ENCODE measurements at places on chromosomes 3 and 15.

DNA sequence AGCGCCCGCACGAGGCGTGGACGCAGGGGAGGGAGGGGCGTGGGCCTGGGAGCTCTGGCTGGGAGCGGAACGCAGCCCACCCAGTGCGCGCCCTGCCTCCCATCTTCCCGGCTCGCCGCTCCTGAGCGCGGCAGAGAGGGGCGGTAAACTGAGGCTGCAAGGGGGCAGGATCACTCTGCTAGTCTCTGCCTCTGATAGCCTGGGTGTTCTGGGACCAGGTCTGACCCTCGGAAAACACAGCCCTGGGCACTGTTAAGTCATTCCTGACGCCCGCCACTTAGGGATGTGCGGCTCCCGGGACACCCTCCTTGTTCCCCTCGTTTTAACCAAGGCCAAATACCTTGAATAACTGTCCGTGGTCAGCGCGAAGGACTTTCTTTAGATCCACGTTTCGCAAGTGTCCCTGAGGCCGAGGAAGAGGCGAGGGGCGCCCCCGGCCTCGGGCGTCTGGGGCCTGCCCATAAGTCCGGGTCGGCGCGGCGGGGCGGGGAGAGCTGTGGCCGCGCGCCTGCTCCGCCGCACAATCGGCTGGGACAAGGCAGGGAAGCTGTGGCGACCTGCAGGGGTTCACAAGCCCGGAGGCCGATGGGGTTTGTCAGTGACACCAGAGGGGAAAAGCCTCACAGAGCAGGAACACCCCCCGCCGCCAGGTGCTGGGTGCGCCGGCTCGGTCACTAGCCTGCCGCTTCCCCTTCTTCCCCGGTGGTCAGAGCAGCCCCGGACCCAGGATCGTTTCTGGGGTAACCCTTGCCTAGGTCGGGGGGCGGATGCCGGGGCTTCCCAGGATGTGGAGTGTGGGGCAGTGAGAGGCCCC lies 1.5 kb downstream of the ITPKA start:
- no peak for DNase-seq

DNA sequence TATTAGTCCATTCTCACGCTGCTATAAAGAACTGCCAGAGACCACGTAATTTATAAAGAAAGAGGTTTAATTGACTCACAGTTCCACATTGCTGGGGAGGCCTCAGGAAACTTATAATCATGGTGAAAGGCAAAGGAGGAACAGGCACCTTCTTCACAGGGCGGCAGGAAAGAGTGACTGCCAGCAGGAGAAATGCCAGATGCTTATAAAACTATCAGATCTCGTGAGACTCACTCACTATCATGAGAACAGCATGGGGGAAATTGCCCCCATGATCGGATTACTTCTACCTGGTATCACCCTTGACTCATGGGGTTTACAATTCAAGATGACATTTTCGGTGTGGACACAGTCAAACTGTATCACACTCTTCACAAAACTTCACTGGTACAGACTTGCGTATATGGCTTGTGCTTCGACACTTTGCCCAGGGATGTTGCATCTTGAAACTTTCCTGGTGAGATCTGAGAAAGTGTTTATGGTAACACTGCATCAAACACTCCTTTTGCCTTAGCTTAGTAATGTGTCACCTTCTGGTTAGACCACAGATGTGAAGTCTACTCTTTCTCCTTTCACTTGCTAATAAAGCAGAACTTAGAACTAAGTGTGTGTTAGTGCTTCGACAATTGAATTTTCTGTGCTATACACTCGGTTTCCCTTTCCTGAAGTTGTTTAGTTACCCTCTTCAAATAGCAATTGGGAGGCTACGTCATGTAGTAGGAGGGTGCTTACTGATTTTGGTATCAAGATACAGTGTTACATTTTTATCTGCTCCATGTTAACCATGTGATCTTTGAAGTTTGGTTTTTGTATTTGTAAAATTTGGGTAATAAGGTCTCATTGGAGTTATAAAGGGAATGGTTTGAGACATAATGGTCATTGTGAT lies 185.7 kb downstream of the LPP start:
- no peak for DNase-seq

GRCh38 chr15:37931868-37932267 lies 2.6 kb upstream of the TMCO5A start:
- DNase-seq: no peak

- DNase-seq: no peak
Observed at GRCh38 chr3:930866-931265, 162.0 kb upstream of the CNTN6 start.

- DNase-seq: no peak
Observed at GRCh38 chr3:187212705-187213104, 15.4 kb downstream of the RTP1 start.

DNA sequence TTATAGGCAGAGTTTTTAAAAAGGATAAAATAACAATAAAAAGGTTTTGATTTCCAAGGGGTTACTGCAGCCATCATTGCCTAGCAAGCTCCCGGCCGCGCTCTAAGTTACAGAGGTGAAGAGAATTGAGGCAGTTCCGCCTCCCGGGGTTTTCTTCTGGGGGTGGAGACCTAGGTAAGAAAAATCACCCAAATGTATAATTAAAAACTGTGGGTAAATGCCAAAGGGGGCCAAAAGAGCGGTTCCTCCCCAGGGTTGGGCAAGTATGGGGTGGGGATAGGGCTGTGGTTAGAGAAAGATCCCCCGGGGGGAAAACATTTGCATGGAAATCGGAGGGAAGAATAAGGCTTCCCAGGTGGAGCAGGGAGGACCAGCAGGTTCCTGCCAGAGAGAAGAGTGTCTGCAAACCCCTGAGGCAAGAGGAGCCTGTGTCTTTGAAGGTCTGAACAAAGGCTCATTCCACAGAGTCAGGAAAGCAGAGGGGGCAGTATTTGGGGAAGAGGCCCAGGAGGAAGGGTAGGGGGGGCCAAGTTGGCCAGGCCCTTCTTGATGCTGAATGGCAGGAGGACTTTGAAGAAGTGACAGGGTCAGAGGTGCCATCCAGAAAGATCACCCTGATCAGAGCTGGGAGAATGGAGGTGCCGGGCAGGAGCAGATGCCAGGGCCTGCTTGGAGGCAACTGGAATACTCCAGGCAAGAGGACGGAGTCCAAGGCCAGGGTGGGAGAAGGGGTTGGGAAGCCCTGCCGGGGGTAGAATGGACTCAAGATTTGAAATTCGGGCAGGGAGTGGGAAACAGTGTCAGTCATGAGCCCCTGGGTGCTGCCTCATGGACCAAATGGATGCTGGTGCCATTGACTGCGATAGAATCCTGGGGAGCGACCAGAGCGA lies 152.9 kb upstream of the RGMA start:
- DNase-seq: no peak

DNA sequence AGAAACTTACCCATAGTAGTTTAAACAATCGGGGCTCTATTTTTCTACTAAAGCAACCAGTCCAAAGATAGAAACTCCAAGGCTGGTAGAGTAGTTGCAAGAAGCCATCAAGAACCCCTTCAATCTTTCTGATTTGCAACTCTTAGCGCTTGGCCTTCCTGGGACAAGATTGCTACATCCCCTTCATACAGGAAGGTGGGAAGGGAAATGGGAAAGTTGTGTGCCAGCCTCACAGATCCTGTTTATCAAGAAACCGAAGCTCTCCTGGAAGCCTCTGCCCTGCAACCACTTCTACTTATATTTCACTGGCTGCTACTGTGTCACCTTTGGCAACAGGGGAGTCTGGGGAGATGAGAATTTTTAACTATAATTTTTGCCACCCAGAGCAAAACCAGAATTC lies 46.2 kb downstream of the OSBPL10 start:
- no peak for DNase-seq

- DNase-seq: no peak
Observed at GRCh38 chr3:184592371-184593219, 31.0 kb downstream of the EPHB3 start.

DNA sequence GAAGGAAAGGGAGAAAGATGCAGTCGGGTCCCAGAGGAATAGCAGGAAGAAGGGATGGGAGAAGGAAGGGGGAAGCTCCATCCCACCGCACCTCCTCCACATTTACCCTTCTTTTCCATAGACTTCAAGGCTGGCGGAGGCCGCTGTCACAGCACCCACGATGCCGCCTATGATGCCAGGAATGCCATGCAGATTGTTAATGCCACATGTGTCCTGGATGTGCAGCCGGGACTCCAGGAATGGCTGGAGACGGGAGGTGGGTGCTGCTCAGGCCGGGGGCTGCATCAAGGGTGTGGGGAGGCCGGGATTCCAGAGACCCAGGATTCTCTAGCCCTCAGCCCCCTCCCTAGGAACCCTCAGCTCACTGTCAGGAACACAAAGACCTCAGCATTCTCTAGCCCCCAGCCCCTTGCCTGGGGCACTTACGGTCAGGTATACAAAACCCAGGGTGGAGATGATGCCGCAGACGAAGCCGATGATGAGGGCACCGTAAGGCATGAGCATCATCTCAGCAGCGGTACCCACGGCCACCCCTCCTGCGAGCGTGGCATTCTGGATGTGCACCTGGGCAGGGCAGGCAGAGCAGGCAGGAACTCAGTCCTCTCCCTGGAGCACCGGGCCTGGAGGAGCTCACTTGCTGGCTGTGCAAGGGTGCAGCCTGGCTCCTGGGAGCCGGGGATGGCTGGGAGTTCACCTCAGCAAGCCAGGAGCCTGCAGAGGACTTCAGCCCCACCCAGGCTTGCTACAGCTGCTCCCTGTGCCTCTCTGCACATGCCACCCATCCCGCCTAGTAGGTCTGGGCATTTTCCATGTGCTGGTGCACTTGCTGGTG lies 18.8 kb downstream of the RHCG start:
- no peak for DNase-seq

GRCh38 chr3:22380253-22380652 lies 629.2 kb upstream of the ZNF385D start:
- DNase-seq: no peak

Measured in stimulated activated CD4-positive, alpha-beta T cell treated with anti-CD3 and anti-CD28 coated beads, Interleukin-1b, Interleukin-23, amount 100 ng/mL, for 1 hour (primary cell).